ENCODE measurements at places on chromosomes 2 and 18.

DNA sequence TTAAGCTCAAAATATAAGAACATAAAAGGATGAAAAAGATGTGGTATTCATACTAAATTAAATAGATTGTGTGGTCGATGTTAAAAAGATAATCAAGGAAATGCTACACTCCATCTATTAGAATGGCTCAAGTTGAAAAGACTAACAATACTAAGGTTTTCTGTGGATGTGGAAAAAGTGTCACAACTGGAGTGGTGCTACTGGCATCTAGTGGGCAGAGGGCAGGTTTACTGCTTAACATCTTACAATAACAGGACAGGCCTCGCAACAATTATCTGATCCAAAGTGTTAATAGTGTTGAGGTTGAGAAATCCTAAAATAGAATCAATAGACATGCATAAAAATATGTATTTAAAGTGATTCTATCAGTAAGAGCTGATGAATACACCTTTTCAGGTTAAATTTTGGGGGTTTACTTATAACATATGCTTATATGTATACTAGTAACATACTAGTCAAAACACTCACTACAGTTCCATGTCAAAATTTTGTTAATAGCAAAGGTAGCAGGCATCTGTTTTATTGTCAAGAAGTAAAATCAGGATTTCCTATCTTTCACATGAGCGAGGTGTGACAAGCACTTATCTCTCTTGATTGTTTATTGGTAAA lies 91.5 kb upstream of the TMEFF2 start:
- no peak for DNase-seq

GRCh38 chr18:40985436-40985835 lies 969.6 kb upstream of the PIK3C3 start:
- no peak for DNase-seq

GRCh38 chr18:70046207-70046606 lies 98.5 kb upstream of the CD226 start:
- no peak for DNase-seq

- DNase-seq: no peak
Measured at GRCh38 chr2:169771612-169772011, 27.1 kb upstream of the SSB start.

GRCh38 chr18:67456711-67457110 lies 59.8 kb downstream of the DSEL start:
- DNase-seq: no peak

- no peak for DNase-seq
Measured at GRCh38 chr2:147236601-147237000, 608.2 kb upstream of the ACVR2A start.

DNA sequence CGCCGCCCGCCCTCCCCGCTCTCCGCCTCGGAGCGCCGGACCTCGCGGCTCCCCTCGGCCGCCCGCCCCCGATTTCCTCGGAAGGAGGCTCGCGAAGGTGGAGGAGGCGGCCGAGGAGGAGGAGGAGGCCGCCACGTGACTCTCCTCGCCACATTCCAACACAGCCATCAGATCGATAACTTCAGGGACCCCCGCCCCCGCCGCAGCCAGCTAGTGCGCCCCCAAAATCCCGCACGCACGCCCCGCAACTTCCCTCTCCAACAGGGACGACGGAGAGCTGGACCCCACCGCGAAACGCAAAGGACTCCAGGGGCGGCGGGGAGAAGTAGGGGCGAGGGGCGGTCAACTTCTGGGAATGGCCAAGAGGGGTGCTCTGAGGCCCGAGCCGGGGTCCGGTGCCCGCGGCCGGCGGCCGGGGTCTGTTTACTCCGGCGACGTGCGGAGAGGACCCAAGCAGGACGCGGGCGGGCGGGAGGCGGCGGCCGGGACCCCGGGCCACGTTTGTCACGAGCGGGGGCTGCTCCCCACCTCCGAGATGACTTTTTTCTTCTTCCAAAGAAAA lies 2.0 kb downstream of the ZNF521 start:
- no peak for DNase-seq

DNA sequence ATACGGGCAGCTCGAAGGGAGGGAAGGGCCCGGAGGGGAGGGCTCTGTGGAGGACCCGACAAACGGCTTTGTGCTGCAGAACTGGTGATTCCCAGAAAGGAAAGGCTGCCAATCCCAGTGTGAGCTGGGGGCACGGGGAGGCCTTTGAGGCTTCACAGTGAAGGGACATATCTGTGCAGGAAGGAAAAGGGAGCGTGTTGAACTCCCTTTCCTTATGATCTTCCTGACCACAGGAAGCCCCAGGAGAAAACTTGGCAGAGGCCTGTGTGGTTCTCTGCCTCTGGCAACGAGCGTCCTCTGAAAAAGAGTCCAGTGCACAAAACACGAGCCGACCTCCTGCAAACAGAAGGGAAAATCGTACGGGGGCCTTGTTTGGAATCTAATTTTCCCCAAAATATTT lies 683.5 kb upstream of the SALL3 start:
- no peak for DNase-seq

Measured in CMK (cell line).